ENCODE measurements at places on chromosomes 11 and 22.

DNA sequence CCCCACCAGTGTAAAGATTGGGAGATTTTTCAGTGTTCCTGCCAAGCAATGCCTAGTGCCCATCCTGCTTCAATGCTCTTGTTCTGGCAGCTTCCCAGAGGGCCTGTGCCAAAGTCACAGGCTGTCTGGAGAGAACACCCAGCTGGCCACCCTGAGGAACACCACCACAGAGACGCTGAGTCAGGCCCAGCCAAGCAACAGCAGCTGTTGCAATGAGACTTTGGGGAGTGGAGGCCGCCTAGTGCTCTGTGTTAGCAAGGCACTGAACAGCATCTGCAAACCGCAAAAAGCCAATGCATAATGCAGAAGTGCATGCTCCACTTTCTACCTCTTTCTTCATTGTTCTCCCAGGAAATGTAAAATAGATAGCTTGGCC is 168.1 kb downstream of the NXPE2 start:
- peak; percentile 81 for DNase-seq

GRCh38 chr11:19059833-19060232 is 684 bp downstream of the MRGPRX2 start:
- no peak for DNase-seq

DNA sequence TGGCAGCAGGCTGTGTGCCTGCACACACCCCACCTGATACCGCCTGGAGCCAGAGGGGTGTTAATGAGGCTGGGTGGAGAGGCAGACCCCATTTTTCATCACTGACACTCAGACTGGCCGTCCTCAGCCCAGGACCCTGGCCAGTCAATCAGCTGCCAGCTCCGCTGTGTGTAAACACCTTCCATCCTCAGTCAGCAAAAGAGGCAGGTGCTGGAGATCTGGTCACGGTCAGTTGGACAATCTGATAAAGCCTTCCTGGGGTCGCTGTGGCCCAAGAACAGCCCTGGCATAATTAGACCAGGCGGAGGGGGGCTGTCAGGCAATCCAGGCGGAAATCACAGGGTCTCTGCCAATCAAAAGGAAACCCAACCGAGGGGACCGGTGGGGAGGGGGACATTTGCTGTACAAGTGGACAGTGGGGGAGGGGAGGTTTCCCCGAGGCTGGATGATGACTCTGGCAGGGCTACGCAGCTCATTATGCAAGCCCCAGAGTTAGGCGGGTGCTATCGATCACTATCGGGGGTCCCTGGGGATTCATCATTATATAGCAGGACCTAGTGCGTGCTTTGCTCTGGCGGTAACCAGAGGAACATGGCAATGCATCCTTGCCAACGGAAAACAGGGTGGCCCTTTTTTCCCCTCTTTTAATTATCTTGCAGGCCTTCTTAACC is 72.9 kb downstream of the ABTB2 start:
- DNase-seq = no peak

DNA sequence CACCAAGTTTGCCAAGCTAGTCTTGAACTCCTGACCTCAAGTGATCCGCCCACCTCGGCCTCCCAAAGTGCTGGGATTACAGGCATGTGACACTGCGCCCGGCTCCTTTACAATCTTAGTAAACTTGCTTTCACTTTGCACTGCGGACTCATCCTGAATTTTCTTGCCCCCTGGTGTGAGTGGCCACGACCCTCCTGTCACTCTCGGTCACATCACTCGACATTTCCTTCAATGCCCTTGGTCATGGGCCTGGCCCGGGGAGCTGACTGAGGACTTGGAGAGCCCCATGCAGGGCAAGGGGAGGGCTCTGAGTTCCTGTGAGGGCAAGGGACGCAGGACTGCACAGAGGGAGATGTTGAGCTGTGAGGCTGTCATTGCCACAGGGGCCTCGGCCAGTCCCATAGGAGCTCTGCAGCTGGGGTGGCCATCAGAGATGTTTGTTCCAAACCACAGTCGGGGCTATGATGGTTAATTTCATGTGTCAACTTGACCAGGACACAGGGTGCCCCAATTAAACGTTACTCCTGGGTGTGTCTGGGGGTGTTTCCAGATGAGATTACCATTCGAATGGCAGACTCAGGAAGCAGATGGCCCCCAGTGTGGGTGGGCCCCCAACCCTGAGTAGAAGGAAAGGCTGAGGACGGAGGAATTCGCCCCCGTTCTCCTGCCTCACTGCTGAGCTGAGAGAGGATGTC is 21.2 kb downstream of the A4GALT start:
- no peak for DNase-seq

Data from DMS79 (cell line).